ENCODE measurements at places on chromosomes 1 and 21.

DNA sequence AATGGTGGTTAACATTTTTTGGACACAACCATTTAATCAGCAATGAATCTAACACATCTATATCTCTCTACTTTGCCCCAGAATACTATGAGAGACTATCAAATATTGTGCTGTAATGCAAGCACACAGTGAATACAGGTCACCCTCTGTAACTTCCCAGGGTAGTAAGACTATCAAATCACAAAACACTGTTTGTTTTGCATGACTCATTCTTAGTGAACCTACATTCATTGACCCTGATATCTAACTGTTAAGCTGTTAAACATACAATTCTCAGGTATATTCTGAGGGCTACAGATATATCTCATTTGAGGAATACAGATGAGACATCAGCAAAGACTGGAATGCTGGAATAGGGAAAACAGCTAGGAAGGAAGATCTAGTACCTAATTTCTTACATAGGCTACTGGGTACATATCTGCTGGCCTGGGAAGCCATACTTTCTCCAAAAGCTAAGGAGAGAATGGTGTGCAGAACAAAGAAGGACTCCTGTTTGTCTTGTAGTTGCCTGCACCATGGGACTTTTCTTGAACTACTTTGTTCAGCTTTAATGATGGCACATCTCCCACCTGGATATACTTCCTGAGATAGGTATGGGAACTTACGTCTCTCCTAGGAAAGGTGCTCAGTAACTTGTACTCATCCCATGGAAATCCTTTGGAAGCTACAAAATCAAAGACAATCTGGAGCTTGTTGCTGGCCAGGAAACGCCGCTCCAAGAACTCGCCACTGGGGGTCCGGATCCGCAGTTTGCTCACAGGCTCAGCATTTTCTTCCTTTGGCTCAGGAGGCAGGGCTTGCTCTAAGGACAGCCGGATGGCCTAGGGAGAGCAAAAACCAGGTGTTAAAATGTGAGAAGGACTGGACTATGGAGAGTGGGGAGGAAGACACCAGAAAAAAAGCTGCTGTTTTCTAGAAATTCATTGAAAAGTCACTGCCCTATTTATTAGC lies 51.9 kb upstream of the DMRTA2 start:
- peak; percentile 9 for DNase-seq

GRCh38 chr1:173249349-173249748 lies 42.2 kb upstream of the TNFSF4 start:
- DNase-seq: peak; percentile 68

- no peak for DNase-seq
These were observed 1.8 kb downstream of the LUZP1 start for GRCh38 chr1:23166854-23167253.

DNA sequence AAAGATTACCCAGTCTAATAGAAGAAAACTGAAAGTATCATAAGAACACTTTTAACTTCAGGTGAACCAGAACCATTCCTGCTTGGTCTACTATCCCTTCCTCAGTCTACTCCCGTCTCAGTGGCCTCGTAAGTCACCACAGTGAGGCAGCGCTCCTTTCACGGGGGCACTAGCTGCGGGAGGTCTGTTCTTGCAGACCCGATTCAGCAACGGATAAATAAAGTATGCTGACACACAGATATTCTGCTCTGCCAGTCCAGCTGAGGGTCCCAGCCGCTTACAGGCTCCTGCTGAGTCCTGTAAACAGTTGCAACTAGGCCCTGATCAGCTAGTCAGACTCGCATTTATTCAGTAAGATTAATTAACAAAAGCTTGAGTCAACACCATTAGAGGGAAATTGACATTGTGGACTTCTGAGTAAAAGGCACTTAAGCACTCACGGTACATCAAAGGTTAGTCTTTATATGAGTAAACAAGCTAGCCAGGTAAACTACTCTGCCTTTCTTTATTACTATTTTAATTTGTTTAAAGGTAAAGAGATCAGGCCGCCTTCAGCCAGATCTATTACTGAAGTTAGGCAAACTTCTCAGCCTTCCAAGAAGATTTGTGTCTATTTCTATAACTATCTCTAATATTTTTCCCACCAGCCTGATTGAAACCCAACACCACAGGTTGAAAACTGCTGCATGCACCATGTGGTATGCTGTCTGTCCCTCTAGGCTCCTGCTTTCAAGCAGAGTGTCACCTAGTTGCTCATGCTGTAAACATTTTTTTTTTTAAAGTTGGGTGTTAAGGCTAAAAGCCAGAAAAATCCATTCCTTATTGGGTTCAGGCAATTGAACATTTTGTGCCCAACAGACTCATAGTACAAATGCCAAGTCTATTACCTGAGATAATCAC lies 87.7 kb downstream of the INTS7 start:
- no peak for DNase-seq

DNA sequence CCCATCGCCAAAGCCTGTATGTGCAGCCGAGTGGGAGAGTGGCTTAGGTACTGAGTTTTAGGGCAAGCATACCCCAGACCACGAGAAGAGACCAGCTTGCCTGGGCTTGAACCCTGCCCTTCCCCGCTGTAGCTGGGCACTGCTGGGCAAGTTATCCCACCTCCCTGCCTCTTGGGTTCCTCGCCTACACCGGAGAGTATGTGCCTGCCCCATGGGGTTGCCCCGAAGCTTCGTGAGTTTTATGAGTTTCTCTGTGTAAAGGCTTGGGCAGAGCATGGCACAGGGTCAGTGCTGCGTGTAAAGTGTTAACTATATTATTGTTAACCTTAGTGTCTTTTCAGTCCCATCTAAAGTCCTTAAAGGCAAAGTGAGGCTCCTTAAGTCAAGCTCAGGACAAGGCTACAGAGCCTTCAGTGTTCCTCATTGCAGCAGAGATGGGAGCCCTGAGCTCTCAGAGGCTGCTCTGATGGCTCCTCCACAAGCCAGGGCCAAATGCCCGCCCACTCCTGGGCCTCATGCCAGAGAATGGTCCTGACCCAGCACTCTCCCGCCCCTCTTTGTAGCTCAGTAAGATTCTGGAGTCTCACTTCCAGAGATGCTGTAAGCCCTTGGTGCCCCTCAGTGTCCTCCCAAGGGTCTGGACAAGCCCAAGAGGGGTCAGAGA lies 37.0 kb upstream of the KCNA10 start:
- DNase-seq: peak; percentile 8
